ENCODE measurements at places on chromosomes 12 and 14.

GRCh38 chr12:87809916-87810315, 219.3 kb downstream of the C12orf50 start:
- DNase-seq: no peak

DNA sequence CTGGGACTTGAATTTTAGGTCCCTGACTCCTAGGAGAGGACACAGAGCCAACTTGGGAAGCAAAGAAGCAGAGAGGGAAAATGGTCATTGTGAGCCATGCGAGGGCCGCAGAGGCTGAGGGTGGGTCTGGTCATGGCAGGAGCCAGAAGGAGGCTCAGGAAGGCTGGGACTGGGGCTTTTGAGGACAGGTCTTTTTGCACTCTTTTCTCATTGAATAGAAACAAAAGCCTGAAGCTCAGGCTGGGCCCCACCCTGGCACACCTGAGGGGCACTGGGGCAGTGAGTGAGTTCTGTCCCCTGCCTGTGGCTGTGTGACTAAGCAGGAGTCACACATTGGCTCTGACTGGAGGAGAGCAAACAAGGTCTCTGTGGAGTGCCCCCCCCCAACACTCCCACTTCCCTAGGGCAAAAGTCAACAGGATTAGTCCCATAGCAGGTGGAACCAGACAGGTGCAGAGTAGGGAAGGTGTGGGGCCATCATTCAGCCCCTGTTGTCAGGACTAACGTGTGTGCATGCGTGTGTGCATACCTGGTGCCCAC, 2.8 kb downstream of the KRT7 start:
- no peak for DNase-seq

GRCh38 chr14:54427871-54428270, 13.3 kb downstream of the CNIH1 start:
- DNase-seq: no peak

- no peak for DNase-seq
Observed at GRCh38 chr12:29672580-29672979, 111.2 kb downstream of the TMTC1 start.

- DNase-seq: no peak
Observed at GRCh38 chr14:24056800-24057184, 5.0 kb downstream of the CARMIL3 start.

DNA sequence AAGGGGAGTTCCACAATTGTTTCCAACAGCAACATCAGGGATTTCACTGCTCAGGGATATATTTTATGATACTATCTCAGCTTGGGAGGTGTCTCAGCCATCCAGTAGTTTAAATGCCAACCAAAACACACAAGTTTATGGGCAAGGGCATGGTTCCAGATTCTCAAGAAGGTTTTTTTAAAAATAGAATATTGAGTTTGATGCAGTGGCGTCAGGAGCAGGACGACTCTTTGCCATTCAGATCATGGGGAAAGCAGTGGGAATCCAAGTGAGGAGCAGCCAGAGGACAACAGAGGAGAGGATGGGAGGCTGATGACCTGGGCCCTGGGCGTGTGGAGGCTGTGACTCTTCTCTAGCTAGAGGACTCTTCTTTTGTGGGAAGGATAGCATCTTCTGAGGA, 25.7 kb downstream of the TSHR start:
- DNase-seq: no peak

- no peak for DNase-seq
Observed at GRCh38 chr12:31440586-31440985, 114.6 kb upstream of the SINHCAF start.

GRCh38 chr14:97407701-97408407, 610.7 kb downstream of the VRK1 start:
- no peak for DNase-seq

DNA sequence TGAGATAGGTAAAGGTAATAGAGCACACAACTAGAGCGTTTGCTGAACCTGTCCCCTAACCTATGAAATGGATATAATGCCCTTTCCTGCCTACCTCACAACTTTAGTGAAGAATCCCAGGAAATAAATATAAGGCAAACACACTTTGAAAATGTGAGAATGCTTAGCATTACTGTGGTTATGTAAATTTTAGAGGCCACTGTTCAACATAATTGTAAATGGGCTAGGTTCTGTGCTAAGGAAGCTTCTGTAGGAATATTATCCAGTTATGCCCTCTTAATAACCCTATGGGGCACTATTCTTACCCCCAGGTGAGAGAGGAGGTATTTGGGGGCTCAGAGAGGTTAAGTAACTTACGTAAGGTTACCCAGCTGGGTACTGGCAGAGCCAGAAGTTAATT, 92.5 kb upstream of the TMEM233 start:
- no peak for DNase-seq

- DNase-seq: no peak
Observed at GRCh38 chr12:25502596-25502995, 50.5 kb downstream of the LMNTD1 start.

- no peak for DNase-seq
Observed at GRCh38 chr12:26717757-26718156, 115.2 kb downstream of the ITPR2 start.

DNA sequence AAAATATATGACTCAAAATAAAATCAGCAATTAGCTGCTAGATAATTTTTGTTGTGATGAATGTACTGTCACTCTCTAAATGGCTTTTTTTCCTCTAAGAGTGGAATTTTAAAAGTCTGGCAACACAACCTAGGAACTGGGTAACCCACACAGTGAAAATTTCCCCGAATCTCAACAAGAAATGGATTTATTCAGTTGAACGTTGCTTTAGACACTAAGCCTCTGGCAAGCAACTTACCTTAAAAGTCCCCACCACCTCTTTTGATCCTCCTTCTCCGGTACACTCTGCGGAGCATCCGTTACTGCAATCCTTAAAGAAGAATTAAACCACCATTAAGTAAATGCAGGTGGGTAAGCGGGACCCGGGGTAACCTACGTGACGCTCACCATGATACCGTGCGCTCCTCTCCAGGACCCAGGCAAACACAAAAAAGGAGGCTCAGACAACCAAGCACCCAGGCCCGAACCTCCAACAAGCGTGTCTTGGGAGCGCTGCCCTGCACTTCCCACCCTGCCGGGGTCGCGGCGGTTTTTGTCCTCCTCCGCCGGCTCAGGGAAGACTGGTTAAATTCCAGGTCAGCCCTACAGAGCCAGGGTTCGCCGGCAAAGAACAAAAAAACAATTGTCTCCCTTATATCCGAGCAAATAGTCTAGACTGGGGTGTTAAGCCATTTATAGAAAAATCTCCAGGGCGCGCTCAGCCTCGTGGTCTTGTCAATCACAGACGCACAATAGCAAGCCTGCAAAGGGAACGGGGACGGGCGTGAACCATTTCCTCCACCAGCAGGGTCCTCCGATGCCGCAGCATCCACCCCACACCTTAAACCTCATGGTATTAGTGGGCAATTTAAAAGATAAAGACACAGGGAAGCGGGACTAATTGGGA, 47.1 kb downstream of the BCAT1 start:
- DNase-seq: no peak

GRCh38 chr14:77041881-77042545, 13.5 kb upstream of the IRF2BPL start:
- DNase-seq: no peak

Measured in CD4-positive, alpha-beta T cell treated with Interleukin-15 for 1 hour (primary cell).